ENCODE measurements at places on chromosomes 1 and 21.

- no peak for DNase-seq
These were observed 3.3 kb upstream of the PKNOX1 start for GRCh38 chr21:42970946-42971653.

DNA sequence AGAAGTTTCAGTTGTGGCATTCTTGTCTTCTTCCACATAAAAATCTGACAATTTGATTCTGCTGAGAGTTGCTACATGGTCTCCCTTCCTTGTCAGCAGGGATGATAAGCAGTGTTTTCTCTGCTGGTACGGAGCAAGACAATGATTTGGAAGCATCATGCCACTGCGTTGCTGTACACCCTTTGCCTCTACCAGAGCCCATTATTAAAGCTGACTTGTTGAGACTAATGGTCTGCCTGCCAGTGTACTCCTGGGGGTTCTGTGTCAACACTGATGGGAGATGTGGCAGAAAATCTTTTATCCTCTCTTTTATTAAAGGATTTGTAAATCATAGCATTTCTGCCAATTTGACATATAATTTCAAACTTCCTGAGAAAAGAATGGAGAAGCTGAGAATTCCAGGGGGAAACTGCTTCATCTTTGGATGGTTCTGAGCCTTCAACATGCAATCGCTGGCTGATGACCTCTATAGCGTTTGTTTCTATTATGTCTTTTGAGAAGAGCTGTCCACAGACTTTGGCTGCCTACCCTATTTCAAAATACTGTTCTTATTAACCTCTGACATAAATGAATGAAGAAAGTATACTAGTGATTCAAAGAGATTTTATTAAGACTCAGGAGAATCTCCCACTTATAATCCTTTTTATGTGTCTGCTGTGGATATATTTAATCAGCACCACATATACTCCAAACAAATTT, 47.9 kb upstream of the DYNLT5 start:
- DNase-seq = no peak

- DNase-seq = no peak
These were observed 1.4 kb downstream of the CSRP1 start for GRCh38 chr1:201505503-201505890.

GRCh38 chr1:236689713-236690569, 3.6 kb downstream of the ACTN2 start:
- no peak for DNase-seq

DNA sequence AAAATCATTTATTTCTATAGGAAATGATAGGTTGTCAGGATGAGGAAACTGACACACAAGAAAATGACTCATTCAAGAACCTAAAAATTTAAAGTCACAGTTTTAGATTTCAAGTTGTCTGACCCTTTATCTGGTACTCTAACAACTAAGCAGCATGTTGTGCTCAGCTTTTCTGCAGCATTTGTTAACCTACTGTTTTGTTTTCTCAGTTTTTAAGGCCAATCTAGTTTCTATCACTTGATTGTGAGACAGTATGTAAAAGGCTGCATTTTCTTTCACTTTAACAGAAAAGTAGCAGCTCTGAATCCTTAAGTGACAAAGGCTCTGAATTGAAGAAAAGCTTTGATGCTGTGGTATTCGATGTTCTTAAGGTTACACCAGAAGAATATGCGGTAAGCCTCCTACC, 59.1 kb downstream of the RALGPS2 start:
- no peak for DNase-seq

DNA sequence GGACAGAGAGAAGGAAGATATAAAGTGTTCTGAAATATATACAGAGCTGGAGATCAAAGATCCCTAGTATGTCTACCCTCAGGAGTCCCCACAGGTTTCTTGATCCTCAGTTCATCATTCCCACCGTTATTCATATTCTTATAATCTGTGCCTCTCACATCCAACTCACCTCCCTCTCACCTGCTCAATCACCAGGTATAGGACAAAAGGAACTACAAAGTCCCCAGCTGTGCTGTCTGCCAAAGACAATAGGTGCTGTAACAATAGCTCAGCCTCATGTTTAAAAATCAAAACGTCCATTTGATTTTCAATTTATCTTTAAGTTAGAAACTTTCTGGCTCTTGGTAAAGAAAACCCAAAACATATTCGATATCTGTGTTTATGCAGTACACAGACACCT, 121.1 kb upstream of the PKN2 start:
- DNase-seq = no peak

DNA sequence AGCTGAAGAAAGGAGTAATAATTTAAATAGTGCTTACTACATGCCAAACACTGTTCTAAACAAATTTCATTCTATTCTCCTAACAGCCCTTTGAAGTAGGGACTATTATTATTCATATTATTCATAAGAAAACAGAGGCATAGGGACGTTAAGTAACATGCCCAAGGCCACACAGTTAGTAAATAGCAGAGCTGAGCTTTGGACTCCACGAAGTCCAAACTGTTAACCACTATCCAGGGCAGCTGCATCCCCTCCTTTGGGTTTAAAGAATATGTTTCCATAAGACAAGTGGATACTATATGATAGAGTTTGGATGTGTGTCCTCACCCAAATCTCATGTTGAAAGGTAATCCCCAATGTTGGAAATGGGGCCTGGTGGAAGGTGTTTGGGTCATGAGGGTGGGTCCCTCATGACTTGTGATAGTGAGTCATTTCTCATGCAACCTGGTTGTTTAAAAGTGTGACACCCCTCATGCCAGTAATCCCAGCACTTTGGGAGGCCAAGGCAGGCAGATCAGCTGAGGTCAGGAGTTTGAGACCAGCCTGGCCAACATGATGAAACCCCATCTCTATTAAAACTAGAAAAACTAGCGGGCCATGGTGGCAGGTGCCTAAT, 144.0 kb upstream of the CXADR start:
- no peak for DNase-seq

- no peak for DNase-seq
These were observed 7.8 kb downstream of the SNAP47 start for GRCh38 chr1:227742738-227743715.

DNA sequence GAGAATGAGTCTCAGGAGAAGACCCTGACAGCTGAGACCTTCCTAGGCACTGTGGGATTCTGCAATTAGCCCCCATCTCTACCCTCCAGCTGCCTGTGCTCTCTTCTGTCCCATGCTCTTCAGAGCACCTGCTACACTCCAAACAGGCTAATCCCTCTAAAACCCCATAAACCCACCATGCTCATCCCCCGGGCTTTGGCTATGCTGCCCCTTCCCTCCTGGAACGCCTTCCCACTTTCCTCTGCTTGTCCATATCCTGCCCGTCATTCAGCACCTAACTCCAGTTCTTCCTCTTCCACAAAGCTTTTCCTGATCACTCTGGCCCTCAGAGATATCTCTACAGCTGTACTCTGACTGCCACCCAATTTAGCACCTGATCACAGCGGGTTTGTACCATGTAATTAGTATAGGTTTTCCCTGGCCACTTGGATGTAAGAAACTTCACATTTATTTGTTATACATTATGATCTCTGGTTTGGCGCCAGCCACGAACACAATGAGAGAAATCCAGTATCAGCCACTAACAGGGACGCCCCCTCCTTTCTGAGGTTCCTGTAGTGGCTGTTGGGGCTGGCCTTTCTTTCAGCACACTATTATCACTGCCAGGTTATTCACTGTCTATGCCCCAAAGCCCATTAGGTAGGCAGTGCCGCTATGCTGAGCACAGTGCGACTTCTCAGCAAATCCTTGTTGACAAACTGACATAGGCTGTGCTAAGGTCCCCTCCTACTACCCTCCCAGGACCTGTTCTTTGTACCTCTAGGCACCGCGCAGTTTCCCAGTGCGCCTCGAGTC, 45.1 kb downstream of the CDC7 start:
- DNase-seq = no peak

GRCh38 chr1:59845091-59845490, 30.3 kb downstream of the HOOK1 start:
- no peak for DNase-seq

DNA sequence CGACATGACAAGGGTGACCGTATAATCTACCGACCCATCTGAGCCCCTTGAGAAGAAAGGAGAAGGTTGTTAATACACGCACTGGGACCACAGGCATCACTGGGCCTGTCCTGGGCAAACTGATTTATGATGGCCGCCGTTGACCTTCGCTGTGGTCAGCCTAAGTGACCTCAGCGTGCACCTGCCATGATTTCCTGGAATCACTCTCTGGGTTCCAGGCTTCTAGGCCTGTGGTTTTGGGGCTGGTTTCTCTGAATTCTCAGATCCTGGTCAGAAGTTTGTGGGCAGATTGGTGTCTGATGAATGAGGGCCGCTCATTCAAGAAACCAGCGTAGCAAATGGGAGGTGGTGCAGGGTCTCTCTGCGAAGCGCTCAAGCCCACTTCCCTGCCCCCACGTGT, 64.0 kb downstream of the SIK1 start:
- DNase-seq = no peak

DNA sequence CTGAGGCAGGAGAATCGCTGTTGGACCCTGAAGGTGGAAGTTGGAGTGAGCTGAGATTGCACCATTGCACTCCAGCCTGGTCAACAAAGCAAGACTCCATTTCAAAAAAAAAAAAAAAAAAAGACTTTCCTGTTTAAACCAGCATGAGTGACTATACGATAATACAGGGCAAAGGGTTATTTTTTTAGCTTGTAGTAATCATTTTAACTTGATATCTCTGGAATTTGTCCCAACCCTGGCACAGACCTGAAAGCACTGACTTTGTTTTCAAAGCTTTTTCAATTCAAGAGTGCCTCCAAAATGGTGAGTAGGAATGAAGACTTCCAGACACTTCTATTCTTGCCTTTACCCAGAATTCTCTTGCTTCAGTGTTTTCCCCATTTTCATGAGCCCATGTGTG, 4.4 kb upstream of the TMCO2 start:
- no peak for DNase-seq

DNA sequence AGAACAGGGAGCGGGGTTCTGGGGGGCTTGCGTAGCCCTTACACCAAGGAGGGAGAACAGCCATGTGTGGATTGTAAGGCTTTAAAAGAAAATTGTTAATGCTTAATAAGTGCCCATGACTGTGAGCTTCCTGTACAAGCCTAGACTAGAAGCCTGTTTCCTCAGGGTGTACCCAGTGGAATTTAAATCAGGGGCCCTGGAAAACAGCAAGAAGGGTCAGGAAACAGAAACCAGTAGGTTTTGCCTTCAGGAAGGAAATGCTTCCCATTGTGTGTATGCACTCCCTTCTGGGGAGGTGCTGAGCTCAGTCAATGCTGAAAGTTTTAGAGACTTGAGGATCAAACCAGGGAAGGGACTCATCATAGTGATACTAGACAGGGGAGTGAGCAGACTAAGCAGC, 12.7 kb downstream of the UTP11 start:
- no peak for DNase-seq

- no peak for DNase-seq
These were observed 41.3 kb downstream of the GNG4 start for GRCh38 chr1:235608278-235608677.

DNA sequence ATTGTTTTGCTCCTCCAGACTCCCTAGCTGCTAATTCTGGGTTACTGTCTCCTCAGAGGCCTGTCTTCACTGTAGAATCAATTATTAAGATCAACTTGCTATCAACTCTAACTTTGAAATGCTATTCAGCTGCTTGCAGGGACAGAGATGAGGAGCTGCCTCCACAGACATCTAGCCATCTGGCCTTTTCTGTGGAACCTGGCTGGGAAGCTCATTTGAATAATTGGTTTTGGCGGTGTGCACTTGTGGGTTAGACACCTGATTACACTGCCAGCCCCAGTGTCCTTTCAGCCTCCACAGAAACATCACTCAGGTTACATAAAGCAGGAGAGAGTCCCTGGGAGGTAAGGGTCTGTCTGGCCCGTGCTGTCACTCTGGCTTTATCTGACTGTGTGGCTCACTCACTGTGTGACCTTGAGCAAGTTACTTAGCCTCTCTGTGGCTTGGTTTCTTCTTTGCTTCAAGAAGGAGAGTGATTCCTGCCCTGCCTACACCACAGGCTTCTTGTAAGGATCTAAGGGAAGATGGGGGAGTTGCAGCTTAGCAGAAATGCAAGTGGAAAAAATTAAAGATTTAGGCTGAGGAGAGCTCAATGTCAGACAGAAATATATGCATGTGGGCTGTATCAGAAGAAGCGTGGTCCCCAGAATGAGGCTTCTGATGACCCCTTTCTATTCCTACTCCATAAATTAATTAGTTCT, 131.6 kb downstream of the BEND5 start:
- DNase-seq = no peak

- DNase-seq = no peak
These were observed 9.6 kb downstream of the EPHA10 start for GRCh38 chr1:37755290-37755689.

Measured in GOT3 (cell line).